Retinal pigment epithelial cell (primary cell): ENCODE measurements at places on chromosomes 3 and 15.

DNA sequence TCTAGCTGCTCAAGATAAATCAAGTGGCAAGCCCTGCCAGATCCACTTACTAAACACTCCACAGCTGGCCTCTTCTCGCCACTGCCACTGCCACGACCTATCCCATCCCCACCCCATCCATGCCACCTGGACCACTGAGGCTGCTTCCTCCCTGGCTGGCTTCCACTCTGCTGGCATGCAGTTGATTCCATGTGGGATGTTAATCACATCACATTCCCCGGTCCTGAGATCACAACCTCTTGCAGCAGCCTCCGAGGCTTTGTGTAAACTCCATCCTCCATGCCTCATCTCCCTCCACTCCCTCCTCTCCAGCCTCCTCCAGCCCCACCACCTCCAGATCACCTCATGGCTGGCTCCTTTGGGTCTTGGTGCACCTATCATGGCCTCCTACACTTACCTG is 7.7 kb downstream of the NCKIPSD start:
- DNase-seq: no peak

DNA sequence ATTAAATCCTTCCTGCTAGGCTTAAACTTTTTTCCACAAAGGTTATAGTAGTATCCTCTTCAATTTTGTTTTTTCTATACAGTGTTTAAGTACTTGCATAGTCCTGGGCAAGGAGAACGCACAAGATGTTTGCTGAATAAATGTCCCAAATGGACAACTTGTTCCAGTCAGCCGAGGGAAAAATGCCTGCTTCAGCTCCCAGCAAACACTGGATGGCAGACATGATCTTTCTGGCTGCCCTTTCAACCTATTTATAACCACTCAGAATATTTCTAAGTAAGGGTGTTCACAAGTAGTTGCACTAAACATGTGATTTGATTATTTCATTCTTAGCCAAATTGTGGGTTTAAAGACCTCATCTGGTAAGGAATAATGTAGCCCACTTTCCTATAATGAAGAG is 29.8 kb downstream of the GNB4 start:
- no peak for DNase-seq

DNA sequence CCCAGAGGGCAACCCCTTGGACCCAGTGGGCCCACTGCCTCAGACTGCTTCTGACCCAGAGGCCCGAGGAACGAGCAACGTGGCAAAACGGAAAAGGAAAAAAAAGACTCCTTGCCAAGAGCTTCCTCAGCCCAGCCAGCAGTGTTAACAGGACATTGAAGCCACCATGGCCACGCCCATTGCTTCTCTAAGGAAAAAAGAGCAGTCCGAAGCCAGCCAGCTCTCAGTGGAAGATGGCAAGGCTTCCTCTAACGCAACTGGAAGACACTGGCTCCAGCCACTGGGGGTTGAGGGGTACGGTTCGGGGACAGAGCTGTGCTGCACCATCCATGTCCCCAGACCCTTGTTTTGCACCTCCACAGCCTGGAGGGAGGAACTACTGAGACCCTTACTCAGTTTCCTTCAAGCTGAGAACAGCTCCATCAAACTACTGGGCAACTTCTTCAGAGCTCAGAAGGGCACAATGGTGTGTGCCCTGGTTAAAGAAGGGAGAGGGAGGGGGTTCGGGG is 10.7 kb downstream of the BMF start:
- DNase-seq: no peak

DNA sequence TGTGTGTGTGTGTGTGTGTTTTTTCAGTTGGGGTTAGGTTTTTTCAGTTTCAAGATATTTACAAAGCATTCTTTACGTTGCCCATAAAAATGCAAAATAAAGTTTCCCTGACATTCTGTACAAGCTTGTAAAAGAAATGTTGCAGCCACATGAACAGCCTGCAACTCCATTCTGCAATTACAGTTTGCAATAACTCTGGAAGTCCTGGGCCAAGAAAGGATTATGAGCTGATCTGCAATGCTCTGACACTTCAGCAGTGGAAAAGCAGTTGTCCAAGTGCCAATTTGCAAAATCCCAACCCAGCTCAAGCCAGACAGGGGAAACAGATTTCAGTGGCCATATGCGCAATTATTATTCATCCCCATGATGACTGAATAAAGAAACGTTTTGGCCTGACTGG is 322.1 kb downstream of the MEX3B start:
- DNase-seq: no peak

- DNase-seq: no peak
These were observed 522.2 kb downstream of the FHIT start for GRCh38 chr3:60729056-60729455.

GRCh38 chr15:50210462-50211157 is 28.6 kb downstream of the SLC27A2 start:
- peak; percentile 65 for DNase-seq

DNA sequence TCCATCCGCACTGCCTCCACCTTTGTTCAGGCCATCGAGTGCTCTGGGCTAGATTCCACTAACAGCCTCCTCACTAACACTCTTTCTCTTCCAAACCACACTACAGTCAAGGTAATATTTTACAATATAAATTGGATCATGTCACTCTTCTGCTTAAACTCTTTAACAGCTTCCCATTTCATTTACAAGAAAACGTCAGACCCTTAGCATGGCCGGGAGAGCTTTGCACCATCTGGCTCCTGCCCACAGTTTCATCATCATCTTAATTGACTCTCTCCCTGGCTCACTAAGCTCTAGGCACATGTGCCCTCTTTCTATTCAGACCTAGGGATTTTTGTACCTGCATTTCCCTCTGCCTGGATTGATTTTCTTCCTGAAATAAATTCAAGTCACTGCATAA is 354.7 kb downstream of the FGF12 start:
- DNase-seq: no peak

DNA sequence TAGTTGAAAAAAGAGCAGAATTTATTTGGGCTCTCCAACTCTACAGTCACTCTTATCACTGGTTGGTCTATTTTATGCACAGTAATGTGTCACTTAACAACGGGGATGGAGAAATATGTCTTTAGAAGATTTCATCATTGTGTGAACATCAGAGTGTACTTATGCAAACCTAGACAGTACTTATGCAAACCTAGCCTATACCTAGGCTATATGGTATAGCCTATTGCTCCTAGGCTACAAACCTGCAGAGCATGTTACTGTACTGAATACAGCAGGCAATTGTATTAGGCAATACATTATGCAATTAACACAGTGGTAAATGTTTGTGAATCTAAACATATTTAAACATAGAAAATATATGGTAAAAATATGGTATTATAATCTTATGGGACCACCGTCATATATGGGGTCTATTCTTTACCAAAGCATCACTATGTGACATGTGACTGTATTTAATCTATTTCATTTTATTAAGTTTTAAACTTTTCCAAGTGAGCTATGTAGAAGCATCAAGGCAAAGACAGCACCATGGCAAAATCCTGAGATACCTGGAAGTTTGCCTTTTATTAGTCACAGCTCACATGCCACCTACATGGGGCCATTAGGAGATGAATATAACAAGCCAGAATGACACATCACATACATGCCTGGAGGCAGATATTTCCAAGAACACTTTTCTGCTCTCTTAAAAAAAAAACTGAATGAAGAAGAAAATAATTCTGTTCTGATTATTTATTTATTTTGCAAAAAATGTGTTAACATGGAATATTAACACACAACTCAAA is 537.4 kb downstream of the TUSC7 start:
- no peak for DNase-seq

GRCh38 chr3:127008236-127008635 is 25.3 kb downstream of the PLXNA1 start:
- DNase-seq: no peak

GRCh38 chr3:3191675-3192285 is 12.3 kb upstream of the CRBN start:
- DNase-seq: no peak

- DNase-seq: no peak
These were observed 89.7 kb downstream of the TRIM42 start for GRCh38 chr3:140767566-140767965.

DNA sequence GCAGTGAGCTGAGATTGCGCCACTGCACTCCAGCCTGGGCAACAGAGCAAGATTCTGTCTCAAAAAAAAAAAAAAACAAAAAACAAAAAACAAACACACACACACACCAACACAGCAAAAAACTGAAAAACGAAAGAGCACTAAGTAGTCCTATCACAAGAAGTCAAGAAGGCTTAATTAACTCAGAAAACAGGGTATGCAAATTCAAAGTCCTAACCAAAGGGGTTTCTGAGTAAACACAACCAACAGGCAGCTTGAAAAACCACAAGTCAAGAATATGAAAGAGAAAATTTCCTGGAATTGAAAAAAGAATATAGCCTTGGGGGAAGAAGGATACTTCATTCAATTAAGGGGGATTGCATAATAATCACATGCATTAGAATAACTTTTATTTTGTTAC is 37.7 kb upstream of the PARP14 start:
- no peak for DNase-seq
